Thyroid gland (tissue), 4 donors: ENCODE measurements at places on chromosomes 13 and 19. TPM values are rescaled to one million over a fixed set of nuclear protein-coding genes. Genes with fewer than 3 reads are reported as not detected.

- H3K27me3 ChIP-seq, result no peaks in the 10 kb centered on the region
- H3K4me3 ChIP-seq, result no peak overlapping the region
- peaks cover 30% of the 10 kb centered on the region for H3K4me1 ChIP-seq
- peaks cover under 1% of the 10 kb centered on the region for H3K36me3 ChIP-seq
These were observed 14.6 kb downstream of the METTL21C start for GRCh38 chr13:102680133-102680717.

DNA sequence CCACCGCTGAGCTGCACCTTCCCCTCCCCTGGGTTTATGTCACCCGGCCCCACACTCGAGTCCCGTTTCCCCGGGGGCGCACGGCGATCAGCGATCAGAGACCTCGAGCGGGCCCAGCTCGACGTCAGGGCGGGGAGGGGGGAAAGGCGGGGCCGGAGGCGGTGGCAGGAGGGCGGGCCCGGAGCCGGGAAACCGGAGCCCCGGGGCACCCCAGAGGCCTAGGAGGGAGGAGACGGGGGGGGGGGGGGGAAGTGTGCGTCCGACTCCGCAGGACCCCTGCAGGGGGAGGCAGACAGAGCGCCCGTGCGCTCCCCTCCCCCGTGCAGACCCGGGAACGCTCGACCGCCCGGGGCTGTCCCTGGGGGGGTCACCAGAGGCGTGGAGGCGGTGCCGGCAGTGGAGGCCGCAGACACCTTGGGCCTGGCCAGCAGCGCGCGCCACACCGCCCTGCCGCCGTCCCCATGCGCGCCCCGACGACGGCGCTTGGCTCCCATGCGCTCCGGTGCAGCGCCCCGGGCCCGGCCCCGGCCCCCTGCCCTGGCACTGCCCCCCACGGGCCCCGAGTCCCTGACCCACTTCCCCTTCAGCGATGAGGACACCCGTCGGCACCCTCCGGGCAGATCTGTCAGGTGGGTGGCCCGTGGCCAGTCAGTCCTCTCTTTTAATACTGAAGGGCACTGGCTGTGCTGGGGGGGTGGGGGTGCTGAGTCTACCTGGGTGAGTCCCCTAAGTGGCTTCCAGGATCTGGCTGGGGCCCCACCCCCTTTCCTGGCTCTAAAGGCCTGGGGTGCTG lies 11.8 kb downstream of the PDE4A start:
- peak overlapping the region; percentile 84 for H3K27ac ChIP-seq
- H3K27me3 ChIP-seq, result no peaks in the 10 kb centered on the region
- DNase-seq, result peak; percentile 72
- H3K36me3 ChIP-seq, result no peaks in the 10 kb centered on the region
- peaks cover 31% of the 10 kb centered on the region for H3K4me1 ChIP-seq

DNA sequence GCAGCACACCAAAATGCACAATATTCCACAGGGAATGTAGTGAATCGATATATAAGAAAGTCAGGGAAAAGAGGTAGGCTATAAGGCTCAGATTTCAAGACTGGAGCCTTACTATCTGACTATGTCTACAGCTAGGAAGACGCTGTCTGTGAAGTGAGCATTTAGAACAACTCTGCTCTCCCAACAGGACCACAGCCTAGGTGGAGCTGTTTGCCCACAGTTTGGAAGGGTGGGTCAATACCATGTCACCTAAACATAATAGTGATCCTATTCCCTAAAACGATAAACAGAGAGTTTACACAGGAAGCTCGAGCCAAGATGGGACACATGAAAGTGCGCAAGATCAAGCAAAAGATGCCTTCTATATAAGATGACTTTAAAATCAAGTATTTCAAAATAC lies 2486.0 kb upstream of the PCDH20 start:
- no peak overlapping the region for H3K4me3 ChIP-seq
- H3K4me1 ChIP-seq, result no peaks in the 10 kb centered on the region
- DNase-seq, result no peak
- H3K27me3 ChIP-seq, result no peaks in the 10 kb centered on the region

GRCh38 chr19:45103156-45103507 lies 10.2 kb downstream of the PPP1R37 start:
- DNase-seq, result peak; percentile 37
- no peak overlapping the region for H3K4me3 ChIP-seq
- peaks cover 21% of the 10 kb centered on the region for H3K4me1 ChIP-seq
- no peaks in the 10 kb centered on the region for H3K36me3 ChIP-seq

DNA sequence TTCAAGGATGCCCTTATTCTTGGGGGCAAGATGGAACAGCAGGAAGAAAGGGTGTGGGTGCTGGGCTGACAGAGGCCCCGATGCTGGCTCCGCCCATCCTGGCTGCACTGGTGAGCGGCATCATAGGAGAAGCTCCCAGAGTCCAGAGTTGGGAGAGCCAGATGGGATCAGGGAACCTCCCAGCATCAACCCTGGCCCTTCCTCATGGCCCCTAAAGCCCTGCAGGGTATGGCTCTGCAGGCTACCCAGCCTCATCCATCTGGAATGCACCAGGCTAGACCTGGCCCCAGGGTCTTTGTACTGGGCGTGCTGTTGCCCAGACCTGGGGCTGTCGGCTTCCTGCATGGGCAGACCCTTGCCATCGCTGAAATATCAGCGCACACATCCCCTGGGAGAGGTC lies 7.9 kb upstream of the ELL start:
- no peak overlapping the region for H3K4me3 ChIP-seq
- H3K27me3 ChIP-seq, result no peaks in the 10 kb centered on the region
- no peak overlapping the region for H3K27ac ChIP-seq
- peaks cover 8% of the 10 kb centered on the region for H3K36me3 ChIP-seq
- DNase-seq, result no peak

DNA sequence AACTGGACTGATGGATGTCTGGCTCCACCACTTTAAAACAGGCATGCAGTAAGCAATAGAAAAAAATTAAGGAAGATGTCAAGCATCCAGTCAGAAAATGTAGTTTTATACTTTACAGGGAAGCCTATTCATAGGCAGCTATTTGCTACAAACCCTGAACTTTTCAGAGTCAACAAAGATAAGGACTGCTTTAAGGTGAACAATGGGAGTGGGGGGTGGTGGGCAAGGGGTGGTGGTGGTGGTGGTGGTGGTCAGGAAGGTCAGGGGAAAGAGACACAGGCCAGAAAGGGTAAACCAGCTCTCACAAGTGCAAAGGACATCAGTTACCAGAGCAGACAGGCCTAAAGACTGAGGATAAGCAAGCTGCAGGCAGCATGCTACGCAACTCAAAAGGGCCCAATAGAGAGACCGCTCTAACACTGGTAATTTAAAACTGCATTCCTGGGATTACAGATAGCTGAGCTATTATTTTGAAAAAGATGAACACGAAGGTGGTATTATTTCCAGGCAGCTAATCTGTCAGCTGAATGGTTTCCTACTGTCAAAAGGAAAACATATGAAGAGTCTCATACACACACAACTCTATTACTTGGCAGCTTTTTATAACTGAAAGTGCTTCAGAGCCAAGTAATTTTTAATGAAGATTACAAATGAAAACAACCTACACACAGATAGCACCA lies 14.8 kb downstream of the BRD4 start:
- no peaks in the 10 kb centered on the region for H3K36me3 ChIP-seq
- no peak overlapping the region for H3K27ac ChIP-seq

GRCh38 chr19:32489971-32490370 lies 84.4 kb downstream of the DPY19L3 start:
- H3K4me1 ChIP-seq, result no peaks in the 10 kb centered on the region
- H3K36me3 ChIP-seq, result peaks cover 6% of the 10 kb centered on the region
- H3K27ac ChIP-seq, result no peak overlapping the region
- H3K4me3 ChIP-seq, result no peak overlapping the region
- DNase-seq, result no peak
- no peaks in the 10 kb centered on the region for H3K27me3 ChIP-seq

- peaks cover 11% of the 10 kb centered on the region for H3K4me1 ChIP-seq
- no peak within 1 kb of the TSS for H3K27ac ChIP-seq
- peak; percentile 5 for DNase-seq
- H3K27me3 ChIP-seq, result no peaks in the 10 kb centered on the region
- H3K36me3 ChIP-seq, result no peaks in the 10 kb centered on the region
These were observed at the start of gene CCNA1 for GRCh38 chr13:36432106-36432544. TSS of gene CCNA1 (plus strand) at chr13:36432495. CDS start at chr13:36433057, 562 bp downstream.

GRCh38 chr19:37127999-37128820 lies 44.3 kb downstream of the ZNF585A start:
- H3K4me1 ChIP-seq, result no peaks in the 10 kb centered on the region
- DNase-seq, result no peak
- no peak overlapping the region for H3K4me3 ChIP-seq
- H3K36me3 ChIP-seq, result peaks cover 20% of the 10 kb centered on the region
- no peak overlapping the region for H3K27ac ChIP-seq

GRCh38 chr13:84566780-84567179 lies 684.5 kb upstream of the SLITRK1 start:
- no peak for DNase-seq
- no peak overlapping the region for H3K27ac ChIP-seq
- no peaks in the 10 kb centered on the region for H3K4me1 ChIP-seq
- no peaks in the 10 kb centered on the region for H3K36me3 ChIP-seq
- no peak overlapping the region for H3K4me3 ChIP-seq

DNA sequence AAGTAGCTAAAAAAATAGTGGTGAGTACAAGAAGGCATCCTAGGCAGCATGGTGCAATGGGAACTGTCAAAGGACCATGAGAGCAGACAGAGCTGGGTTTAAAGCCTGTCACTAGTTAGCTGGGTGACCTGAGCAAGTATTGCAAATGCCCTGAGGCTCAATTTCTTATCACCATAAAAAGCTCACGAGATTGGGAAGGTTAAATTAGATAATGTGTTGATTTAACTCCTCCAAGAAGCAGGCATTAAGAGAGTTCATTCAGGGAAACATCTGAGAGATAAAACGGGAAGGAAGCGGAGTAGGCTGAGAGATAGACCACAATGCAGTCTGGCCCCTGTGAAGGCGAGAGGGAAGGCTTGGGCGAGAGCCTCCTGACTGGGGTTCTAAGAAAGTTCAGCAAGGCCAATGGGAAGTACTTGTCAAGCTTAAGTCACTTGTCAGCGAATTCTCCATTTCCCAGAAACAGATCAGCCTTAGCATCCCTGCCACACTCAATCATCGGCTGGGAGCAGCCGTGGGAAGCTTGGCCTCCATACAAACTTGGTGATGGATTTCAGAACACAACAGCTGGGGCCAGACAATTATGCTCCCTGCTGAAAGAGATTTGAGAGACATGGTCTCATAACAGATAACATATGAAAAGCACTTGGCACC lies 105.5 kb downstream of the POU4F1 start:
- no peaks in the 10 kb centered on the region for H3K36me3 ChIP-seq
- no peak overlapping the region for H3K27ac ChIP-seq
- H3K4me1 ChIP-seq, result no peaks in the 10 kb centered on the region
- no peaks in the 10 kb centered on the region for H3K27me3 ChIP-seq

GRCh38 chr19:17402982-17403855 lies 2.2 kb downstream of the BST2 start:
- H3K27ac ChIP-seq, result no peak overlapping the region
- no peaks in the 10 kb centered on the region for H3K4me1 ChIP-seq
- H3K27me3 ChIP-seq, result no peaks in the 10 kb centered on the region
- no peak for DNase-seq
- H3K4me3 ChIP-seq, result no peak overlapping the region

GRCh38 chr13:27036236-27036981 lies 135.2 kb downstream of the USP12 start:
- no peak for DNase-seq
- no peaks in the 10 kb centered on the region for H3K27me3 ChIP-seq
- H3K27ac ChIP-seq, result no peak overlapping the region
- no peaks in the 10 kb centered on the region for H3K4me1 ChIP-seq
- no peaks in the 10 kb centered on the region for H3K36me3 ChIP-seq

Gene SH2D3A
- 21.7 TPM for total RNA-seq

Gene C19orf33
- total RNA-seq, result 16.2 TPM

Gene BIVM
- total RNA-seq, result 25.3 TPM

Gene TNFSF9
- total RNA-seq, result not detected

Gene CCDC122
- total RNA-seq, result 8.6 TPM
